Esophagus squamous epithelium (tissue), 5 donors: ENCODE measurements at places on chromosomes 13 and 19.
A peak's percentile ranks its signal among the peaks of the same experiment; 100 is the strongest.

- DNase-seq, result no peak
Observed at GRCh38 chr13:70905035-70905434, 796.8 kb upstream of the KLHL1 start.

DNA sequence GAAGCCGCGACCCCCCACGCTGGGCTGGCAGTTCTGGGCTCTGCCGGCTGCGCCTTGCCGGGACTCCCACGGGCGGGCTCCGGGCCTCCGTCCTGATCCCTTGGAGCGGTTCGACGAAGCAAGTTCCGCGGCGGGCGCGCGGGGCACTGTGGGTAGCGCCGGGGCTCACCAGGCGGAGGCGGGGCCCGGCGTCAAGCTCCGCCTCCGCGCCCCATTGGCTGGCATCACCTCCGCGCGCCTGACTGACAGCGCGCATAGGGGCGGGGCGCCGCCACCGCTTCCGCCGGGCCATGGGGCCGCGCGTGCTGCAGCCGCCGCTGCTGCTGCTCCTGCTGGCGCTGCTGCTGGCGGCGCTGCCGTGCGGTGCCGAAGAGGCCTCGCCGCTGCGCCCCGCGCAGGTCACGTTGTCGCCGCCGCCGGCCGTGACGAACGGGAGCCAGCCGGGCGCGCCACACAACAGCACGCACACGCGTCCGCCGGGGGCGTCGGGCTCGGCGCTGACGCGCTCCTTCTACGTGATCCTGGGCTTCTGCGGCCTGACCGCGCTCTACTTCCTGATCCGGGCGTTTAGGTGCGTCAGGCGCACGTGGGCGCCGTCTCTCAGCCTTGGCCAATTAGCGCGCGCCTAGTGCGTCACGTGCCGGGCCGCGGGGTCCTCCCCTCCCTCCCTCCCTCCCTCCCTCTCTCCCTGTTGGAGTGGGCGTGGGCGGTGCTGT lies at the start of gene FAM174C:
Gene FAM174C (plus strand): TSS at position 271 of the 716 bp plus-strand sequence. CDS start 20 bp downstream, at position 291.
- peak; percentile 90 for DNase-seq

DNA sequence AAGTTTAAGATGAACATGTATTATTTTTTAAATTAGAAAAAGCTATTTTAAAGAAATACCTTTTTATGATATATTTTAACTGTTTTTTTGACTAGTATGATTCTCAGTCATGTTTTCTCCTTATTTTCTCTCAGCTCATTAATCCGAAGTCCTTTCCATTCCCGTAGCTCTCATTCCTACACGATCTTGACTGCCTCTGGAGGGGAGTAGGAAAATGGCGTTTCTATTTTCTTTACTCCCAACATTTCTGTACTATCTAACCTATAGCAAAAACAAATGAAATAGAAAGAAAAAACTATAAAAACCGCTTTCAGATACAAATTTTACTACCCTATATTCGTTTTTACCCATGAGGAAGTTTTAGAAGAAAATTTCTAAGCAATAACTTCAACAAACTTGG lies 343.8 kb downstream of the RBM26 start:
- DNase-seq, result no peak

DNA sequence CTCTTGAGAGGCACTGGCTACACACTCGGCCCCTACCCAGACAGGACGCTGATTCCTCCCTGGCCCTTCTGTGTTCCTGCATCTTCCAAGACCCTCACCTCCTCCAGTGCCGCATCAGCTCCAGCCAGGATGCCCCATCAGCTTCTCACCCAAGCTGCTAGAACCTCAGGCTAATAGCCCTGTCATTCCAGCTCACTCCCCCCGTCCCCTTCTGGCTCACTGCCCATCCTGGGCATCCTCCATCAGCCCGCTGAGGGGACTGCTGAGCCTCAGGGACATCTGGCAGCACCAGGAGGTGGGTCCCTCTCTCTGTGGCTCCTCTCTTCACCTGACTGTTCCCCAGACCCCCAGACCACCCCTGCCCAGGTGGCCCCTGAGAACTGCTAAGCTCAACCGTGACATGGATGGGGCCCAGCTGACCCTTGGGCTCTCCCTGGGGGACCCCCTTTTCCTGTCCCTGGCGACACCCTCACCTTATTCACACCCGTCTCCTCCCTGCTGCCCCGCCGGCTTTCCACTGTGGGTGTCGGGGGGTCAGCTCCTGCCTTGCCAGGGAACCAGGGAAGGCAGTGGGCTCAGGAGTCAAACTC lies 4.8 kb downstream of the FFAR3 start:
- no peak for DNase-seq

DNA sequence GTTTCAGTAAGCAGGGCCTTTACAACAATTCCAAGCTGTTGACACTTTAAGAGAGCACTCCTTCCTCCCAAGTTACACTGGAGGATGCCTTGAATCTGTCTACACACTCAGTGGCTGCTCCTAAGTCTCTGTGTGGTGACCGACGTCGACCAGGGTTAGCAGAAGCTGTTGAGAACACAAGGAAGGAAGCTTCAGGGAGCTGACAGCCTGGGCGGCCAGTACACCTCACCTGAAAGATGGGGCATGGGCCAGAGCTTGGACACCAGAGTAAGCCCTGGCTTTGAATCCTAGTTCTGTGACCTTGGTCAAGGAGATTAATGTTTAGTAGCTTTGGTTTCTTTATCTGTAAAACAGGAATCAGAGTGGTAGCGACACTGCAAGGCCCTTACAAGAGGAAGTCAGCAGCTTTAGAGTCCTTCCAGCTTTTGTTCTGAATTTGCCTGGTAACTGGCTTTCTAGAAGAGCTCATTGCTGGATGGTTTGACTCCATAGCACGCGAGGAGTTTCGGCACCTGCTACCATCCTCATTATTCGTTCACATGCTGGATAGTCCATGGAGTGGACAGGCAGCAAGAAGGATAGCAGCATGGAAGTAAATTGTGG lies 214.2 kb downstream of the FGF9 start:
- no peak for DNase-seq

- DNase-seq, result no peak
Observed at GRCh38 chr19:45380107-45380506, 9.7 kb upstream of the ERCC2 start.

DNA sequence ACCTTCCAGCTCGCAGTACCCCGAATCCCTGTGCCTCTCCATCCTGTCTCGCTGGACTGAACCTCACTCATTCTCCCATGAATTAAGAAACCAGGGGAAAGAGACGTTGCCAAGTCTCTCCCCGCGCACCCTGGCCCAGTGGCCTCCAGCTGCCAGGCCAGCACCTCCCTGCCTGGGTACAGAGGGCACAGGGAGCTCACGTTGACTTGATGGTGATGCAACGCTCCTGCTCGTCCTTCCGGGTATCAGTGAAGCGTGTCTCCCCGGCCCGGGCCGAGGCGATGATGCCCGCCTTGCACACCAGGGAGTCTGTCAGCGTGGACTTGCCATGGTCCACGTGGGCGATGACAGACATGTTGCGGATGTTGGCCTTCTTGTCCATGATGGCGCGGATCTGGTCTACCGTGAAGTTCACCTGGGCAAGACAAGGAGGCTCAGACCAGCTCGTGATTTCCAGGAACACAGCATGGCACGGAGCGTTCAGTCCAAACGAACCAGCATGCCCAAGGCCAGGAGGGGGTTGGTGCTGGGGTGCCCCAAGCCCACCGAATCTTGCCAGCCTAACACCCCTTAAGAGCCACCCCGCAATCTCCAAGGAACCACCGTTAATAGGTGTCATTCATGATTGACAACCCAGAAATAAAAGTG lies 1.2 kb downstream of the EEF2 start:
- DNase-seq, result no peak

DNA sequence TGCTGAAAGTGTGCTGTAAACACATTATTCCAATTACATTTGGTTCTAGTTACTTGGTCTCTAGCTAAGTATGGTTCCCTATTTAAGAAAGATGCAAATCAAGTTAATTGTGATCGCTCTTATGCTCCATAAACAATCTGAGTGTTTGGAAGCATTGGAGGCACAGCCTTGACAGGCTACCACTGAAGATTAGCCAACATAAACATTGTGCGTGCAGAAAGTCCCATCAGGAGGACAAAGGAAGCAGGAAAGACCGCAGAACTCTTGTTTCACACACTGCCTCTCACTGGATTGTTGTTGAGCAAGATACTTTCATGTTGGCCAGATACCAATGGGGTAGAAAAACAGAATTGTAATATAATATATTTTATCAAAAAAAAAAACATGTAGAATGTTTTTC lies 814.4 kb downstream of the EFNB2 start:
- no peak for DNase-seq

DNA sequence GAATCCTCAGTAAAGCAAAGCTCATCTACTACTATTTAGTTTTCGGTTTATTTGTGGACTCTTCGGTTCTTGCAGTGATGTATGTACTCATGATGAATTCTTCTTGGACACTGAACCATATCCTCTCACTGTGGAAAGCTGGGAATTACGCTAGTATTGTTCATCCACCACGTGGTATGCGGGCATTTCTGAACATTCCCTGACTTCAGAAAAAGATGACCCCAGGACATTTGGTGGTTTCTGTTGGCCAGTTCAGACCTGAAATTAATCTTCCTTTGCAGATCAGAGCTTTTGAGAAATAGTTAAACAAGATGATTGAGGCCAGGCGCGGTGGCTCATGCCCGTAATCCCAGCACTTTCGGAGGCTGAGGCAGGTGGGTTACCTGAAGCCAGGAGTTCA lies 25.3 kb upstream of the FBN3 start:
- DNase-seq, result no peak

- no peak for DNase-seq
Observed at GRCh38 chr19:2230033-2230531, 6.0 kb downstream of the PLEKHJ1 start.

DNA sequence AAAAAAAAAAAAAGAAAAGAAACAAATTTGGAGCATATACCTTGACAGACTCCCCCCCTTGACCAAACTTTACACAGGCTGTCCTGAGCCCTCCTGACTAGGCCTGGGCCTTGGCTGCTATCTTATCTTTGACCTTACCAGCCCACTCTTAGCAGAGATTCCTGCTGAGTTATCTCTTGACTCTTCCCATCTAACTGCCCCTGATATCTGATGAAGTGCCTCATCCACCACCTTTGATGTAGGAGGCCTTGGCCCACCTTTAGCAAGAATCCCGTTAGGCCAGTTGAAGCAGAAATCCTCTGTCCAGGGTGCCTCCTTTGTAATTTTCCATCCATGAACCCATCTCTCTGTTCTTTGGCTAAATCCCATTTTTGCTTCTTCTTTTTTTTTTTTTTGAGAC lies 43.6 kb downstream of the NLRP12 start:
- no peak for DNase-seq

DNA sequence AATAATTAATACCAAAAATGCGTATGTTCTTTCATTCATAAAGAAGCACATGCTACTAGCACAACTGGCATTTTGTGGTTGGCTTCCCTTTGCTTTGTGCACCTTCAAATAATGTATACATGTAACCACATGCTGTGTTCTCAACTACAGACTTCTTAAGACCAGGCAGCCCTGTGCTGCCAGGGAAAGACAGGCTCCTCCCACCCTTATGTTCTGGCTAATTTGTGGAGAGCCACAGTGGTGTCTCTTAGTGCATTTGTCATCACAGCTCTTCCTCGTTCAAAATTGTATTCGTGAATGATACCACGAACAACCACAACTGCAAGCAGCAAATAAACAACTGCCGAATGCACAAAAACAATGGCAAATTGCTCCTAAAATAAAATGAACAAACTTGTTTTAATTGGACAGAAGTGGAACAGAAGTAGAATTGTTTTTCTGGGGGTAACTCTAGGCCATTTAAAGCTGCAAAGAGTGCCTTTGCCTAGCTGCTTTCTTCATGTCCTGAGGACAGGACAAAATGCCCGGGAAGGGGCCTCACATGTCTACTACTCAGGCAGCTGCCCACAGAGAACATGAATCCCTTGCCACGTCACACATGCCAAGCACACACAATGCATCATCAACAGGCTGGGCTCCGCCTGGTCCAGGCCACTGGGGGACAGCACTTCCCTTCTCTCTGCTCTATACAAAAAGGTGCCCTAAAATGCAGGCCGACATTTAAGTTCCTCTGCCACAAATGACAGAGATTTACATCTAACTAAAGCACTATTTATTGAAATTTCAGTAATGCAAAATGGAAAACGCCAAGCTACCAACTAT lies 21.7 kb downstream of the IRS2 start:
- no peak for DNase-seq

DNA sequence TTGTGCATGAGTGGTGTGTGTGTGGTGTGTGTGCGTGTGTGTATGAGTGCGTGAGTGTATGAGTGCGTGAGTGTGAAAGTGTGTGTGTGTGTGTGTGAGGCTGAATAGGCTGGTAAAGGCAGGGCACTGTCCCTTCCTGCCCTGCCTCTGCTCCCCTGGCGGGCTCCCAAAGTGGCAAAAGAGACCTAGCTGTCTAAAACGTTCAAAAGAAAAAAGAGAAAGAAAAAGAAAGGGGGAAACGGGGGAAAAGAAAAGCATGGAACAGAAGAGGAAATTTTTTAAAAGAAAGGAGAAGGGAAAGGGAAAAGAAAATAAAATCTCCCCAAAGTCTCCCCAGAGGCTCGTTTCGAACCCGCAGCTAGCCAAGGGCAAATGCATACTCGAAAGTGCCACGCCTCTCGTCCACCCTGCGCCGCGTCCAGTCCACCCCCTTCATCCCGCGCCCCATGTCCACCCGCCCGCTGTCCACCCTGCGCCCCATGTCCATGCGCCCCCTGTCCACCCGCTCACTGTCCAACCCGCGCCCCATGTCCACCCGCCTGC lies 37.0 kb upstream of the FLT1 start:
- DNase-seq, result no peak

GRCh38 chr19:38932425-38933179 lies 1.9 kb downstream of the MRPS12 start:
- DNase-seq, result no peak

DNA sequence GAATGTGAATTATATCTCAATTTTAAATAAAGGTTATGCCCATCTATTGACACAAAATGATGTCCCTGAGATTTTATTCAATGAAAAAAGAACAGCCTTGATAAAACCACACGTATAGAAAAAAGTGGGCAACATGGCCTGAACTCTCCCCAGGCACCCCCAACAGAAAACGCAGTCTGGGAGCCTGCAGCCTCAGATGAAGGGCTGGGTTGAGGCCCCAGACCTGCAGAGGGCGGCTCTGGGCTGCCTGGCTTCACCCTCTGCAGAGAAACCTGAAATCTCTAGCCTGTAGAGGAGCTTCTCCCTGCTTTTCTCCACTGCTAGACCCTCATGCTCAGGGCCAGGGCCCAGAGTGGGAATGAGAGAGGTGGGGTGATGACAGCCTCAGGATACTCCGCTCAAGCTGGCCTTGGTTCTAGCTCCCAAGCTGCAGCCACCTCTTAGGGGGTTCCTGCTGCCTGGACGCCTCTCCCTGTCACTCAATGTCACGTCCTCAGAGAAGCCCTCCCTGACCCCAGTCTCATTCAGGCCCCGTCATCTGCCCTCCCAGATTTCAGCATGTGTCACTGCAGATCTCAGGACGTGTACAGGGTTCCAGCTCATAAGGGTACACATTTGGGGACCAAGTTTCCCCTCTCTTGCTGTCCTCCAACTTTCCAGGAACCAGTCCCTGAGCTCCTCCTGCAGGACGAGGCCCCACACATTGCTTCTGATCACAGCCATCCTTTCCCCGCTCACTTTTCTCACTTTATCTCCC lies 1.8 kb downstream of the MBD3 start:
- DNase-seq, result no peak

- DNase-seq, result no peak
Observed at GRCh38 chr13:42733046-42733445, 48.3 kb upstream of the FAM216B start.
